ENCODE measurements at places on chromosomes 3 and 15.

- DNase-seq, result no peak
Measured at GRCh38 chr15:80507131-80507530, 102.9 kb downstream of the ARNT2 start.

DNA sequence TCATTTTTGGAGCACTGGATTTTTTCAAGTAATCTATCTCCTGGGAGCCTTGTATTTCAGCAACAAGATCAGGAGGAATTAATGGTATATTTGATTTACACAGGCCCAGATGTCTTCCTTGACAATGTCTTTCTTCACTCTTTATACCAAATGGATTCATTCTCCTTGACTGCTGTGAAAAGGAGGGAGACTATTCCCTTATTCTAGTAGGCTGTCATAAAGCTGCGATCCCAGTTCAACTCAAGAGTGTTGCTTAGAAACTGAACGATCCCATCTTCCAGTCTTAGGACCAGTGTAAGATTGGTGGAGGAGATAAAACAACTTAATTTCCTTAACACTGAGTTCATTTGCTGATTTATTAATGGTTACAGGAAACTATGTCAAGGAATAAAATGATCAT lies 119.4 kb upstream of the ROBO1 start:
- DNase-seq, result no peak

GRCh38 chr3:8737823-8738222 lies 4.2 kb downstream of the CAV3 start:
- DNase-seq, result no peak

GRCh38 chr3:56190771-56191305 lies 277.4 kb downstream of the ERC2 start:
- DNase-seq, result no peak

DNA sequence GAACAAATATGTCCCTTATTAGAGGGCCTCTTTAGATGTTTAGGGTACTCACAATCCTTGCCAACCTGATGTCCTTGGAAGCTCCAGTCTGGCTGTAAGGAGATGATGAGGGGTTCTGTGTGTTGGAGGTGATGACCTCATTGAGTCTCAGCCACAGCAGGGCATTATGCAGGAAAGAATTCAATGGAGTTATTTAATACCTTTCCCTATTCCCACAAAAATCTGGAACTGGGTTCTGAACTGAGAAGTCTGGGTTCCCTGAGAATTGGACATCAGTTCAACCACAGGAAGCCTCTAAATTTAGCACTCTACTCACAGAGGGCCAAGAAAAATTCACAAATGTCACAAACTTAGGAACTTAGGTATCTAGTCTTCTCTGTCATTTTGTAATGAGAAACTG lies 36.9 kb downstream of the SLC35A5 start:
- no peak for DNase-seq

DNA sequence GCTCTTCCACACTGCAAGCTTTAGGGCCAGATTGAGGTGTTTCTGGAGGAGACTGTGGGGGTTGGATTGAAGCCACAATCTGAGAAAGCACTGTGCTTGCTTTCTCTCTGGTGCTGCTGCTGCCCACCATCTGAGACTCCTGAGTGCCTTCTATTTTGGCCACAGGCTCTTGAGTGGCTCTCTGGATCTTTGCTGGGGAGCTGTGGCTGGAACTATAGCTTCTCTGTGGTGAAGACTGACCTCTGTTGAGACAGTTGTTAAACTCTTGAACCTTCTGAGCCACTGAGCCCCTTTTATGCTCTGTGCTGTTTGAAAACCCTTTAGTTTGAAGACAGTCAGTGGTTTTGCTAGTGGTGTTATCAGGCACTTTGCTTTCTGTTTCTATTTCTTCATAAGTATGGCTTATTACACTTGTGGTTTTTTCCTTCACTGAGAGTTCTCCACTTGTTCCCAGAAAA lies 108.7 kb upstream of the TSPAN3 start:
- no peak for DNase-seq

DNA sequence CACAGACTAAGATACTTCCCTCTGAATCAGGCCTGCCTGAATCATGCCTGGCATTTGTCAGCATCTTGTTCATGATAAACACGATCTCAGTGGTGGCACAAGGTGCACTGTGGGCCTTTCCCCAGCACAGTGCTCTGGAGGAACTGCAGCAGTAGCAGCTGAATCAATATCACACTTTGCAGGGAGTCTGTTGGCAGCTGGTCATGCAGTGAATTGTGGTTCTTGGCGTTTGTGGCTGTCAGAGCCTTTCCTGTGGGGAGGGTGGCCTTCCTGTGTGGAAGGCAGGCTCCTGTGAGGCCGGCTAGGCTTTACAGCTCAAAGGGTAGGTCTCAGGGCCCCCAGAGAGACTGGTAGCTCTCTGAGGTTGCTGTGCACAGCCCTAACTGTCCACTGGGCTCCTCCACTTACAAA lies 54.4 kb upstream of the TLE3 start:
- DNase-seq, result no peak

GRCh38 chr15:76034111-76034510 lies 21.9 kb upstream of the NRG4 start:
- DNase-seq, result no peak

DNA sequence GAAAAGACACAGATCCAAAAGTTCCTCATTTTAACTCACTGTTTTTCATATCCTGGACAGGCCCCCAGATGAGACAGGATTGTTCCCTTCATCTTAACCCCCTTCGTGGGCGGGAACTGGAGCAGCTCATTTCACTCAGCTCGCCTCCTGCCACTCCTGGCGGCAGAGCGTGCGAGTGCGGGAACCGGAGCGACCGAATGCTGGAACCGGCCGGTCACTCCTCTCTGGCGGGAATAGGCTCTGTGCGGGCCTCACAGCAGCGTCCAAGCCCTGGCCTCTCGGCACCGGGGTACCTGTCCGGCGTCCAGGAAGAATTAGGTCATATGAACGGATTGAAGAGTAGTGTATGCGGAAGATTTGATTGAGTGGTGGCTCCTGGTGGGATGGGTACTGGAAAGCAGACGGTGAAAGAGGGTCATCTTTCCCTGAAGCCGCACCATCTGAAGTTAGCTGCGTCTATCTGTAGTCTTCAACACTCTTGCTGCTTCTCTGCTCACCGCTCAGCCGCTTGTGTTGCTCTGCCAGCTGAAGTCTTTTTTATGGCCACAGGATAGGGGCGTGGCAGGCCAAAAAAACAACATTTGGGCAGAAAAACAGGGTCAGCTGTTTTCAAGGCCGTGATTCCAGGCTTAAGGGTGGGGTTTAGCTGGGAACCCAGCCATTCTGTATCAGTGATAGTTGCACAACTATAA lies 42.3 kb upstream of the FXR1 start:
- DNase-seq, result no peak

All from stimulated activated CD8-positive, alpha-beta memory T cell treated with anti-CD3 and anti-CD28 coated beads, Interleukin-15, amount 100 ng/mL, for 24 hours (primary cell).